Body of pancreas (tissue), 4 donors: ENCODE measurements at places on chromosomes 5 and 9.
A peak's percentile ranks its signal among the peaks of the same experiment; 100 is the strongest.

DNA sequence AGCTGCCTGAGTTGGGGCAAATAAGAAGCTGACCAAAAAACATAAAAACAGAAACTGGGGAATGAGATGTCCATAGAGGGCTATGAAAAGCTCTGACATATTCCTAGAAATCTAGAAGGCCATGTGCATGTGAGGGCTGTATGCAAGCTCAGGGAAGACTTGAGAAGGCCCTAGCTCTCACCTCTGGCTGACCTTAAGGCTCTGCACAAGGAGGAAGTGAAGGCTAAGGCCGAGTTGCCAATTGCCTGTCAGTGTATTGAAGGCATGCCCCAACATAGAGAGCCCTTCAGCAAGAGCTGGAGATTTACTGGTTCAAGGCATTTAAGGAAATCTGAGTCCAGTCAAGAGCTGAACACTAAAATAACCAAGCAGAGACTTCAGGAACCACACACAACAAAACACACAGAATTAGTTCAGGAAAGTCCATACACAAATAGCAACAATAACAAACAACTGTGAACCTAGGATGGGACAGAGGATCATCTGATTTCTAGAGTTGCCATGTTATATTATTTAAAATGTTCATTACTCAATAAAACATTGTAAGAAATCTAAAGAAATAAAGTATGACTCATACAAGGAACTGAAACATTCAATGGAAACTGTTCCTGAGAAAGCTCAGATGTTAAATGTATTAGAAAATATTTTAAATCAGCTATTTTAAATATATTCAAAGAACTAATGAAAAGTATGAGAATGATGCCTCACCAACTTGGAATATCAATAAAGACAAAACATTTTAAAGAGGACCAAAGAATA lies 161.8 kb downstream of the AUH start:
- peaks cover 52% of the 10 kb centered on the region for H3K4me1 ChIP-seq
- no peak overlapping the region for H3K27ac ChIP-seq
- no peaks in the 10 kb centered on the region for H3K27me3 ChIP-seq
- H3K4me3 ChIP-seq, result no peak overlapping the region
- peak; percentile 53 for DNase-seq

DNA sequence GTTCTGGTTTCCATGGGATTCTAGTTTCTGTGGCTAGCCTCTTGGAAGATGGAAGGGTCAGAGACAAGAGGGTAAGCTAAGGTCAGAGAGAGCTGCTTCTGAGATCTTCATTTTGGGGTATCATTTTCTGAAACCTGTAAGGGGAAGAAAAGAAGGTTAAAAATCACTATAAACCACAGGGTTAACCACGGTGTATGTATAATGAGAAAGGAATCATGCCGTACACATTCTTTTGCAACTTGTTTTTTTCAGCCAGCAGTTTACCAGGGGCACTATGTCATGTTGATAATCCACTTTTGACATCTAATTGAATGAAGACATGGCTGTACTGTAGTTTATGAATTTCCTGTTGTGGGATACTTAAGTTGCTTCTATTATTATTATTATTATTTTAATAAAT lies 164.4 kb downstream of the FOCAD start:
- no peak for DNase-seq
- H3K27ac ChIP-seq, result no peak overlapping the region
- no peak overlapping the region for H3K4me3 ChIP-seq
- no peaks in the 10 kb centered on the region for H3K27me3 ChIP-seq
- H3K4me1 ChIP-seq, result no peaks in the 10 kb centered on the region
- H3K36me3 ChIP-seq, result no peaks in the 10 kb centered on the region

DNA sequence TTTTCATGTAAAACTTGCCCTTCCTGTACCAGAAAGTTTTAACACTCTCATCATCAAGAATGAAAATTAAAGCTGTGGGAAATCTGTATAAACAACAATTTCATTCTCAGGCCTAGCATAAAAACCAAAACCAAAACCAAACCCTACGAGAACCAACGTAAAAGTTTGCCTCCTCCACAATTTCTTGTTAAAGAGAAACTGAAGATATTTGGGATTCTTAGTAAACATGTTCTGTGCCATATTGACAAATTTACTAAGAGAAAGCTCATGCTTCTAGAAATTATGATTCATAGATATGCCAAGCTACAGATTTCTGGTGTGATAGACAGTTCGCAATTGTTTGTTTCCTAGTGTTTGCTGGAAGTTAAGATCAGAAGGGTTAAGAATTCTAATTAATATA lies 801.0 kb upstream of the NUDT12 start:
- H3K27ac ChIP-seq, result no peak overlapping the region
- DNase-seq, result no peak
- H3K4me1 ChIP-seq, result no peaks in the 10 kb centered on the region
- no peaks in the 10 kb centered on the region for H3K27me3 ChIP-seq

- no peaks in the 10 kb centered on the region for H3K27me3 ChIP-seq
- peak; percentile 79 for DNase-seq
- no peak overlapping the region for H3K4me3 ChIP-seq
- H3K36me3 ChIP-seq, result no peaks in the 10 kb centered on the region
- peaks cover 21% of the 10 kb centered on the region for H3K4me1 ChIP-seq
Observed at GRCh38 chr9:128192601-128193371, 1.4 kb upstream of the CIZ1 start.

GRCh38 chr9:93431539-93432105 lies 19.9 kb upstream of the FAM120A start:
- H3K4me3 ChIP-seq, result no peak overlapping the region
- no peaks in the 10 kb centered on the region for H3K4me1 ChIP-seq
- no peaks in the 10 kb centered on the region for H3K36me3 ChIP-seq
- H3K27me3 ChIP-seq, result no peaks in the 10 kb centered on the region
- no peak overlapping the region for H3K27ac ChIP-seq

DNA sequence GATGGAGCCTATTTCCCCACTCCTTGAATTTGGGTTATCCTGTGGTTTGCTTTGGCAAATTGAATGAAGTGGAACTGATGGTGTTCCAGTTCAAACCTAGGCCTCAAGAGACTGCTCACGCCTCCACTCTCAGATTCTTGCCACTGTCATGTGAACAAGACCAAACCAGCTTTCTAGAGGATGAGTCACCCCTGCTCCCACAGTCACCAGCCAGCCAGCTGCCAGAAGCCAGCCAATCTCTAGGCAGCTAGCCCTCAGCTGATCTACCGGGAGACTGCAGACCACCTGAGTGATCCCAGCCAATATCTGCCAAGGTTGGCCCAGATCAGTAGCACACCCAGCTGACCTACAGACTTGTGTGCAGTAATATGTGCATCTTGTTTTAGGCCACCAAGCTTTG lies 300.6 kb downstream of the TMEM38B start:
- H3K4me1 ChIP-seq, result no peaks in the 10 kb centered on the region
- H3K36me3 ChIP-seq, result no peaks in the 10 kb centered on the region
- no peak for DNase-seq
- H3K27ac ChIP-seq, result no peak overlapping the region

DNA sequence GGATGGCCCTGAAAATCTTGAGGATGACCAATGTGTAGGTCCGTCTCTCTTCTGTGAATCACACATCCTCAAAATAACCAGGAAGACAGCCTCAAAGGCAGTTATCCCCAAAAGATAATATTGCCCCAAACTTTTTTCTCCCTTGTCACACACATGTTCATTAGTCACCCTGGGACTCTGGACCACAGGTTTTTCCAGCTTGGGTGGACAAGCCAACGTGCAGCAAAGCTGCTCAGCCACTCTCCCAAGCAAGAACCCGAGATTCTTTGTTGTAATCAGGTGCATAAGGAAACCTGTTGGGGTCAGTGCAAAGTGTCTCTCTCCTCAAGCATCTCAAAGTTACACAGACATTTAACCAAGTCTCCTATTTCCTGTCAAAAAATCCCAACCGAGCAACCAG lies 196.6 kb downstream of the GNA14 start:
- no peak overlapping the region for H3K27ac ChIP-seq
- H3K36me3 ChIP-seq, result no peaks in the 10 kb centered on the region
- no peak for DNase-seq
- H3K4me1 ChIP-seq, result peaks cover 10% of the 10 kb centered on the region
- H3K4me3 ChIP-seq, result no peak overlapping the region

DNA sequence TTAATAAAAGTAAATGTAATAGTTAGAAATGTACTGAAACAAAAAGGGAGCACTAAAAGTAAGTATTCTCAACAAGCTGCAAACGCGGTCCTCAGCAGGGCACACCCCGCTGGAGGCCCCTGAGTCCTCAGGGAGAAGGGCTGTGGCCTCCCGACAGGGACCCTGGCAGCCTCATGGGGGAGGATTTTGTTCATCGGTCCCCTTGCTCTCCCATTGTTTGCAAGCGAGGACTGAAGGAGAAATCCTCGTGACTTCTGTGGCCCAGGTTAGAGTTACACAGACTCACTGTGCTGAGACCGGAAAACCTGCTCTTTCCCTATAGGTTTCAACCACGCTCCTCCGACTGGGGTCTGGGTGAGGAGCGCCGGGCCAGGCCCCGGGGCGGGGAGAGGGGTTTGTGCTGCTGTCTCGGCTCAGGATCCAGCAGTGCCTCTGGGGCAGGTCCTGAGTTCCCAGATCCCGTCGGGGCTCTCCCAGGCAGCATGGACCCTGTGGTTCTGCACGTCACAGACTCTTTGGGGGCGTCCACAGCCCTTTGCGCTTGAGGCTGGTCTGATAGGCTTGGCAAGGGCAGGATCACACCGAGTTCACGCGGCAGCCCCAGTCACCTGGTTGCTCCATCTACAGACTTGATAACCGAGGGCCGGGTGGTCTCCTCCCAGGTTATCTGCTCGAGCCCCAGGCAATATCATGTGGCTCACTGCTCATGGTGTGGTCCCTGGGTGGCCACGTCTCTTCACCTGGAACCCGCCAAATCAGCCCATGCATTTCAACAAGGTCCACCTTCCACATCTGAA lies 38.8 kb downstream of the MRPL36 start:
- no peak for DNase-seq
- no peaks in the 10 kb centered on the region for H3K27me3 ChIP-seq
- H3K27ac ChIP-seq, result no peak overlapping the region
- peaks cover 4% of the 10 kb centered on the region for H3K4me1 ChIP-seq

DNA sequence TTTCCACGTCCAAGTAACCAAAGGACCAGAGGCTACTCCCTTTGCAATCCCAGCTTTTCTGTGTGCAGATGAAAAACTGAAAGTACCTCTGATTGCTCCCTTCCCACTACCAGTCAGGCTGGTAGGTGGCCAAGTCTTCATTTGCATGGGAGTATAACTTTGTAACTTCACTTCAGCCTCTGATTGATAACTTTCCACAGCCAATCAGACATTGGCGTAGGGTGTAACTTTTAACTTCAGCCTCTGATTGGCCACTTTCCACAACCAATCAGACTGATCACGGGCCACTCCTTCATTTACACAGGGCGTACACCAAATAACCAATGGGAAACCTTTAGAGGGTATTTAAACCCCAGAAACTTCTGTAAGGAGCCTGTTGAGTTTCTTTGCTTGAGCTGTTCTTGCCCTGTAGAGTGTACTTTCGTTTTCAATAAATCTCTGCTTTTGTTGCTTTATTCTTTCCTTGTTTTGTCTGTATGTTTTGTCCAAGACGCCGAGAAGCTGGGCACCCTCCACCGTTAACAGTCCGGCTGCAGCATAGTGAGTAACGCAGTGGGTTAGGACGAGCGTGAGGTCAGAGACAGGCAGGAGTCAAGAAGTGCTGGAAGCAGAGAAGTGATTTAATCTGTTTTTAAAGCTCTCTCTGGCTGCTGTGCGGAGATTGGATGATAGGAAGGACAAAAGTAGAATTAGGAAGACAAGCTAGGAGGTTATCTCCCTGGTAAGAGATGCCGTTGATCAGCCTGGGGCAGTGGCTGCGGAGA lies 3.5 kb upstream of the EXOSC2 start:
- peak overlapping the region; percentile 75 for H3K27ac ChIP-seq
- H3K36me3 ChIP-seq, result no peaks in the 10 kb centered on the region
- no peaks in the 10 kb centered on the region for H3K27me3 ChIP-seq
- peak; percentile 92 for DNase-seq
- peaks cover 23% of the 10 kb centered on the region for H3K4me1 ChIP-seq

- no peak overlapping the region for H3K27ac ChIP-seq
- H3K36me3 ChIP-seq, result no peaks in the 10 kb centered on the region
- peak; percentile 43 for DNase-seq
- no peak overlapping the region for H3K4me3 ChIP-seq
- no peaks in the 10 kb centered on the region for H3K4me1 ChIP-seq
Observed at GRCh38 chr5:56170557-56170956, 62.6 kb downstream of the ANKRD55 start.

DNA sequence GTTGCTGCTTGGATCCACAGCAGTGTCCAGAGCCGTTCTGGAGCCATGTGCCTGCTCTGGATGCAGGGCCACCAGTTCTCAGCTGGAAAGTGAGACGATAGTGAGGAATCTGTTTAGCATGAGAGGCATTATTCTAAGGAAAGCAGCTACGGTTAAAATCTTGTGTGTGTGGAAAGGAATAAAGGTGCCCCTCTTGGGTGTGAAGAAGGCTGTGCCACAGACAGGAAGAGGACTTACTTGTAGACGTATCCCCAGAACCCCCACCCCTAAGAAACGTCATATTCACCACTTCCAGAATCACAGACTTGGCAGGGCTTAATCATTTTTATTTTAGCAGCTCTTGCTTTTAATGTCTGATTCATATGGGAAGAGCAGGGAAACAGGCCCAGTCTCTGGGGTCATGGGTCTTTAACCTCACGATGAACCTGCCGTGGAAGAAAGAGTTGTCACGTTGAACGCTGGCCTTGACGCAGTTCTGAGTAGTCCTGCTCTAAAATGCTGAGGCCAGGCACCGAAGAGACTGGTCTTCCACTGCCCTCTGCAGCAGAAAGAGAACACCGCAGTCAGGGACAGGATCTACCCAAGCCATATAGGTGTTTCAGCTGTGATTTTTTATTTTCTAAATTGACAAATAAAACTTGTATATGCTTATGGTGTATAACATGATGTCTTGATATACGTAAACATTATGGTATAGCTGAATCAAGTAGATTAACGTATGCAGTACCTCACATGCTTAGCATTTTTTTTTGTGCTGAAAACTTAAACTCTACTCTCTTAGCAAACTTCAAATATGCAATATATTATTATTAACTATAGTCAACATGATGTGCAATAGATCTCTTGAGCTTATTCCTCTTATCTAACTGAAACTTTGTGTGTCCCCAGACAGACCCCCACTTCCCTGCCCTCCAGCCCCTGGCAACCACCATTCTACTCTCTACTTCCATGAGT lies 38.8 kb downstream of the CARTPT start:
- no peak overlapping the region for H3K4me3 ChIP-seq
- H3K4me1 ChIP-seq, result no peaks in the 10 kb centered on the region
- peak; percentile 59 for DNase-seq
- H3K27ac ChIP-seq, result no peak overlapping the region

- no peaks in the 10 kb centered on the region for H3K27me3 ChIP-seq
- no peak overlapping the region for H3K4me3 ChIP-seq
- DNase-seq, result no peak
- no peaks in the 10 kb centered on the region for H3K4me1 ChIP-seq
Observed at GRCh38 chr9:111866976-111867375, 29.6 kb upstream of the UGCG start.

GRCh38 chr5:83972909-83973308 lies 252.3 kb upstream of the HAPLN1 start:
- no peaks in the 10 kb centered on the region for H3K27me3 ChIP-seq
- no peaks in the 10 kb centered on the region for H3K4me1 ChIP-seq
- no peaks in the 10 kb centered on the region for H3K36me3 ChIP-seq
- no peak overlapping the region for H3K27ac ChIP-seq
- no peak overlapping the region for H3K4me3 ChIP-seq
- DNase-seq, result no peak
